T-cell (primary cell): ENCODE measurements at places on chromosomes 2 and 18.

GRCh38 chr2:223027442-223027841 lies 24.5 kb upstream of the KCNE4 start:
- DNase-seq, result no peak

GRCh38 chr18:63067939-63068338 lies 251.6 kb downstream of the BCL2 start:
- DNase-seq, result no peak

GRCh38 chr2:144946263-144946662 lies 426.3 kb upstream of the ZEB2 start:
- DNase-seq, result no peak

GRCh38 chr2:162118166-162119031 lies 33.6 kb downstream of the GCG start:
- DNase-seq, result no peak

- no peak for DNase-seq
Observed at GRCh38 chr2:232389327-232389726, 10.8 kb downstream of the ALPP start.

- no peak for DNase-seq
Observed at GRCh38 chr2:137659616-137660015, 304.7 kb upstream of the HNMT start.

DNA sequence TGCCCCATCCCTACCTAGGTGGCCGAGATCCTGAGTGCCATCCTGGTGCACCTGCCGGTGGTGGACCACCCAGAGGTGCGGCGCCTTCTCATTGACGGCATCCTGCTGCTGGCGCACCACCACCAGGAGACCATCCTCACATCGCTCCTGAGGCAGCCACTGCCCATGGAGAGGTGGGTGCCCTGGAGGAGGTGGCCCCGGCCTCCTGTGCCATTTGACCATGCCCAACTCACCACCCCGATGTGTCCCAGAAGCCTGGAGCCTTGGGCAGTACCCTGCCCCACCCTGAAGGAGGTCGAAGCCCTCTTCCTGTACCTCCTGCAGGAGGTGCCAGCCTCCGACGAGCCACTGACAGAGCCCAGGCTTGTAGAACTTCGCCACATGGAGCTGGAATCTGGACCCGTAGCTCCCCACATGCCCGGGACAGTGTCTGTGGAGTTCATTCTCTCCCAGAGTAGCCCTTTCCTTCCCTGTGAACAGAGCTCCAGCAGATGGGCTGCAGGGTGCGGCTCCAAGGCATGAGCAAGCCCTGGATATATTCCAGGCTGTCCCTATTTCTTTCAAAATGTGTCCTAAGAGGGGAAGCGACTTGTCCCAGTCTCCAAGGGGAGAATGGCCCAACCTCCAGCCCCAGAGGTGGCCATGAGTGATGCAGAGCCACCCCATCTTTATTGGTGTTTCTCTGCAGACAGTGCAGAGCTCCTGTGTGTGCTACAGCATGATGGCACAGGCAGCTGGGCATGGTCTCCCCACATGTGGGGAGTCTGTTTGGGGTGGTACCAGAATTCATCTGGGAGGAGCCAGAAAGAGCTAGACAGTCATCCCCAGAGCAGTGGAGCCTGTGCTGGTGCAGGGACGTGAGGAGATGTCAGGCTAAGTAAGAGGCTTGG lies 34.2 kb downstream of the HJURP start:
- no peak for DNase-seq

DNA sequence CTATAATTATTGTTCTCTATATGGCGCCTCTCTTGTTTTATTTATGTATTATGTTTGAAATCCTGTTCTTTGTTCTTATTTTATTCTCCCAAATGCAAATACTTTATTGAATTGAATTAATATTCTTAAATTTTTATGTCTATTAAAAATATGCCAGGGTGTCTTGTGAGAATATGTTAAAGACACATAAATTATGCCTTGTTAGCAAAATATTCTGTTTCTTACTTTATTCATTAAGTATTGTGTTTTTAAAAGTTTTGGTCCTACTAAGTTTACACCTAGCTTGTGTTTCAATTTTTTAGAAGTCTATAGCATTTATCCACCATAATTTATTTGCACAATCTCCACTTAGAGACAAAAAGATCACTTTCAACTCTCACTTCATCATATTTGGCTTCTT lies 741.5 kb upstream of the SLC39A10 start:
- no peak for DNase-seq

GRCh38 chr2:129861666-129862288 lies 117.7 kb upstream of the RAB6C start:
- no peak for DNase-seq

DNA sequence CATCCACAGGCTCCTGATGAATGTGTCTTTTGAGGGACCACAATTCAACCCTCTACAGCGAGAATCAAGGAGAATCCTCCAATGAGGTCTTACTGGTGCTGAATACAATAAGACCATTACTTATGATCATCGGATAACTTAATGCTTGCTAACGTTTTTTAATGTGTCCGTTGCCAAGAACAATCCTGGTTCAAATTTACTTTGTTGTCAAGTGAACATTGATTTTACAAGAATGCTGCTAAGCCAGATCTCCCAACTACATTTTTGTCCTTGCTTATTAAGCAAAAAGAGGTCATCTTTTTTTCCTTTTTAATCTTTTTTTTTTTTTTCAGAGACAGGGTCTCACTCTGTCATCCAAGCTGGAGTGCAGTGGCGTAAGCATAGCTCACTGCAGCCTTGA lies 93.7 kb downstream of the THNSL2 start:
- DNase-seq, result no peak

DNA sequence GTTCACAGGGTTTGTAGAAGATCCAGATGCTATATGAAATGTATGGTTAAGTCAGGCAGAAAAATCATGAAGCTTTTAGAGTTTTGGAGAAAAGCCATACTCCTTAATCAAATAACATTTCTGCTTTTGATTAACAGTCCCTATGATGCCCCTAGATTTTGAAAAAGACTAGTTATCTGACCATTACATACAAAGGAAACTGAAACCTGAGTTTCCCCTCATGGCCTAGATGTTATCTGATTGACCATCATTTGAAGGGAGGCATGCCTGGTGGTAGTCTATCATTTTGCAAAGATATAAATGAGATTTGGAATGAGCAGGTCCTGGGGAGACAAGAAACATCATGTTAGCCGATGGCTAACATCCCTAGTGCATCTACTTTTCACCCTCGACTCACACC lies 704.3 kb upstream of the FSHR start:
- no peak for DNase-seq

DNA sequence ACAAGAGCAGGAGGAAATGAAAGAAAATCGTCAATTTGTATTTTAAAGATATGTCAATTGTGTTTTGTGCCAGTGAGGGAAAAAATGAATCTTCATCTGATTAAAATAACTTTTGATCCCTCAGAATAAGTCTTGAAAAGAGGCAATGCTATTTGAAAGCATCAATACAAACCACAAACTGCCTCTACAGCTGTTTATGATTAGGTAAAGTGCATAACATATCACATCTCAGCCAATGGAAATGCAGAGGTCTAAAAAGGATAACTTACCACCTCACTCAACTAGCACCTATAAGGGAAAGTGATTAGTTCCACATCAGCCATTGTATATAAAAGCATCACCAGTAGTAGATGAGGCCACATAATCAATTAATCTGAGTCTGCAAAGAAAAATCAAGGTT lies 492.2 kb upstream of the CDH2 start:
- no peak for DNase-seq

DNA sequence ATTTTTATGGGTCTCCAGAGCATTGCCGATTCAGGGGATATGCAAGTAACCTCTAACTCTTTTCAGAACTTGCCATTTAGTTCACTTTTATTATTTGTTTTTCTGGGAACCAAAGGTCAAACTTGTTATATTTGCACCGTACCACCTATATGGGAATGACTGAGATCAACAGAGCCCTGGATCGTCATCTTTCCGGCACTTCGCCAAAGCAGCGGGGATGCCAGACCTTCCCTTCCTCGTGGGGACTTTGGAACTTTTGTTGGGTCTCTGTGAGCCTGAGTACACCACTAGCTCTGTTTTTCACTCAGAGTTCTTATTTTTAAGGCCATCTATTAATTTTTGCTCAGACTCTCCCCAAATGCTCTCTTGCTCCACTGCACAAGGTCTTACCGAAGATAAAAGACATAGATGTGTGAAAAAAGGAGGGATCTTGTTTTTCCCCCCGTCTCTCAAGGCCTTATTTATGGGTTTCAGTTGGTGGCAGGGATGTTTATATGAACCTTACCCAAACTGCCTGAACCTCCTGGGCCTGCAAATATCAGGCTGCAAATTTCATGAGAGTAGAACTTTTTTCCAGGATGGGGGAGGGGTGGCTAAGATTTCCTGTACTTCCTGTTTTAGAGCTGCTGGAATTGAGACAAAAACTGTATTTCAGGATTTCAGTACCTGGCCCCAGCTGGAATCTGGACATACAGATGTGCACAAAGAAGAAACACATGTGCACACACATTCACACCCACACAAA lies 350.3 kb downstream of the HRH4 start:
- DNase-seq, result no peak

DNA sequence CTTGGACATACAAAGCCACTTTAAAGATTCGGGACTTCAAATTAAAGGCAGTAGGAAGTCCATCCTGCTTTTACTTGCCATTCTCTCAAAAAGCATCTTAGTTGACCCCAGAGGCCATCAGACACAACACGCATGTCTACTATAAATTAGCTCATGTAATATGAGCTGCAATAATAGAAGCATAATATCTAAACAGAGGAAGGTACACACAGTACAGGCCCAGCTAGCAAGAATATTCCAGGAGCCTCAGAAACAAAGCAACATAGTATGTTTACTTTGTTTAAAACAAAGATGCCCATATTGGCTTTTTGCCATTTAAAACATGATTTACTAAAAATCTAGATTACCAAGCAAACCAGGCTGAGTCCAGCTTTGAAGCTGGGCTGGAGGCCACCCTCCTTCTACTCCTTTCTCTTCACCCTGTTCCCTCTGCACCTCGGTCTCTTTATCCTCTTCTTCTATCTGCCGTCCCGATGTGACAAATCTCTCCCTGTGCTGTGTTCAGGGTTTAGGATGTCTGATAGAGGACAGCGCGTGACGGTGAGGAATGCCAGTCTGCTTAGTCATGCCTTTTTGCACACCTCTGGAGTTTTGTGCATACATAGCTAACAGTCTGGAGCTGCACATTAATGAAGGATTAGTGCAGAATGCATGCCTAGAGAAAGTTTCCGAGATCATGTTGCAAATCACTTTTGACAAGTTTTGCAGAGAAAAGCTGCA lies 28.2 kb downstream of the DTNA start:
- no peak for DNase-seq

DNA sequence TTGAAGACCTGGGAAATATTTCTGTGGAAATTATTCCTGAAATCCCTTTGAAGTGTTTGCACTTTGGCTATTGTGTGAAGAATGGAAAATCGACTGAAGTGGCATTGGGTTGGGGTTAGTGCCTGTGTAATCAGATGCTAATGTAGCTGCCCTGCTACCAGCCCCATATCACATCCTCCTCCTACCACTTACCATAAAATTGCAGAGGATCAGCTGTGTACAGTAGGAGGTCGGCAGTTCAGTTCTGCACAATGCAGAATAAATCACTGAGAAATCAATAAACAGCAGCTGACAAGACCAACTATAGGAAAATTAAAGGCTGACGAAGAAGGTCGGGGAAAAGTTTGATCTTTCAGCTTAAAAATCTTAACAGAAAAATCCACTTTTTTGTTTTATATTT lies 440.9 kb downstream of the PTPRM start:
- no peak for DNase-seq

GRCh38 chr2:9398881-9399780 lies 24.2 kb downstream of the ITGB1BP1 start:
- no peak for DNase-seq

DNA sequence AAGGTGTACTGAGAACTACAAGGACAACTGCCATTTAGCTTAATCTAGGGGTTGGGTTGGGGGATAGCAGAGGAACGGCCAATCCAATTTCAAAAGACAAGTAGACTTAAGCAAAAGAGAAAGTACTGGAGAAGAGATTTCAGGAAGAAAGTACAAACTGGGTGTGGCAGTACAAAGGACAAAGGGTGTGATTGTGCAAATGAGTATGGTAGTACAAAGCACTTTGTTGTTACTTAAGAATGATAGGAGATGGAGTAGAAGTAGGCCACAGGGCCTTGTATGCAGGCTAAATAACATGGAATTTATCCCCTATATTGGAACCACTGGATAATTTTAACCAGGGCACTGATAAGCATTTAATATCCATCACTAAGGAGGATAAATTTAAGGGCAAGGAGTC lies 4.7 kb upstream of the ORC2 start:
- DNase-seq, result no peak

DNA sequence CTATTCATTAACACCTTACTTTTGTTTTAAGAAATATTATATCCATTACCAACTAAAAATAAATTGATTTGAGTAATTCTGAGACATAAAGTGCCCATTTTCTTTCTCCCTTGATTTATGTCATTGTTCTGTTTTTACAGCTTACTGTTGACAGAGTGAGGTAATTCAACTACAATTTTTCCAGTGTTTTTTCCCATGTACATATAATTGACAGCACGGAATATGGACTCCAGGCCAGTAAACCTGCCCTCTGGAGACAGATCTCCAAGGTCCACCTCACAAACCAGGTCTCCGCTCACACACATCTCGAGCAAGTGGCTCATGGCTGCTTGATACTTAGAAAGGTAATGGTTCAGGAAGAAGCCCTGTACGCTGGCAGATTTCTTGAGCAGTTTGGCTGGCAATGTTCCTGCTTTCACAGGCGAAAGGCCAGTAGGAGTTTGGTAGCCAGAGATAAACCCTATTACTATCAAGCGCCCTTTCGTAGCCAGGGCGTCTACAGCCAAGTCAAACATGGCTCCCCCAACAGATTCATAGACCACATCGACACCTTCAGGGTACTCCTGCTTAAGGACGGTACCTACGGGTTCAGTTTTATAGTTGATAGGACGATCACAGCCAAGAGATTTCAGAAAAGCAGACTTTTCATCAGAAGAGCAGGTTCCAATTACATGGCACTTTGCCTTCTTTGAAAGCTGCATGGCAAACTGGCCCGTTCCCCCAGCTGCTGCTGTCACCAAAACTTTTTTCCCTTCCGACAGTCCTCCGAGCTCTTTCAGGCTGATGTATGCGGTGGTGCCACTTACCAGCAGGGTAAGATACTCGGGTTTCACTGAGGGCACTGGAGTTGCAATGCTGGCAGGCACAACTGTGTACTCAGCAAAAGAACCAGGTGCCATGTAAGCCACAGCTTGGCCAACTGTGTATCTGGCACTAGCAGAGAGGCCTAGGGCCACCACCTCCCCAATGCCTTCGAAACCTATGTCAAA lies 7.4 kb downstream of the PTGR3 start:
- no peak for DNase-seq

- no peak for DNase-seq
Observed at GRCh38 chr2:143504397-143504796, 375.2 kb downstream of the ARHGAP15 start.

GRCh38 chr18:55320424-55321264 lies 267.3 kb downstream of the TCF4 start:
- no peak for DNase-seq

- DNase-seq, result no peak
Observed at GRCh38 chr2:15298770-15299169, 262.4 kb downstream of the NBAS start.

- no peak for DNase-seq
Observed at GRCh38 chr18:62682371-62682770, 33.0 kb upstream of the PHLPP1 start.
